ENCODE measurements at places on chromosomes 4 and X.

DNA sequence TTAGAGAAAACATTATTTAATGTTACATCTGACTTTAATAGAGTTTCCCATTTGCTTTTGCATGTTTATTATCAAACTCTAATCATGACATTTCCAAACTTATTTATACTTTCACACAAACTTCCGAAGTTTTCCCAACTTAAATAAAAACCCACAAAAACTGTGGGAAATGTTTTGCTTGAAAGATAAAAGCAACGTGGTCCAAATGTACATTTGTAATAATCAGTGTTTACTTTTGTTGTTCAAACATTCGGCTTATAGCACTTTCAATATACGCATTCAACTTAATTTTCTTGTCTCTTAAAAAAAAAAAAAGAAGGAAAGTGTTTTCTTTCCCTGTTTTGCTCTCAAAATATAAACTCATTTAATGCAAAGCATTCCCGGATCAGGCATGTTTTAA lies 51.0 kb downstream of the STX18 start:
- DNase-seq, result no peak

- DNase-seq, result no peak
Observed at GRCh38 chrX:25125483-25125882, 109.7 kb upstream of the ARX start.

DNA sequence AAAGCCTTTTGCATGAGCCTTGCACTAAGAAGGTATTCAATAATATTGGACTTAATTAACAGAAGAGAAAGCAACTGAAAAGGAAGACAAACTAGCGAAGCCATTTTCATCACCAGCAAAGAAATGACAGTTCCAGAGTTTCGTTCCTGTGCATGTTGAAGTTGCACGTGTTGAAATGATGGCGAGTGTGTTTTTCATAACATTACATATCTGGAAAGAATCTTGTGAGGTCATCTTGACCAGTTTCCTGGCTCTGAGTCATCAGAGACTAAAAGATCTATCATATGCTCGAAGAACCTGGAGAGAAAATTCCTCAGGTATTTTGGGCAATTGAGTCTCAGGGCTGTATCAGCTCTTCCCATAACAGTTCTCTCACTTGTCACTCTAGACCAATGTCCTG lies 106.2 kb upstream of the MAML3 start:
- DNase-seq, result no peak

DNA sequence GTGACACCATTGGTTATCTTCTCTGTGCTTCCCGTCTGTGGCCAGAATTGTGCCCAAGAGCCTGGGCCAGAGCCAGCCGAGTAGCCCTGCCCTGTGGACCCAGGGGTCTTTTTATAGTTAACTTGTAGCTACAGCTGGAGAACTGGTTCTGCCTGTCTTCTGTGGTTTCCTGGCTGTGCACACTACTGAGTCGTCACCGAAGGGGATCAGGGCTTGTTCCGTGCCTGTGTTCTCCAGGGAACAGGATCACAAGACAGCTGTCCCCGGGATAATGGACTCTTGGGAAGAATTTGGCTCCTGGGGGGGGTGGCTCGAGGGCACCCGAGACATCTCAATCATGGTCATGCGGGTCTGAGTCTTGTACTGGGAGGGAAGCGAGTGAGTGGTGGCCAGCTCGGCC lies 22.1 kb upstream of the OPN1LW start:
- no peak for DNase-seq

- DNase-seq, result no peak
Observed at GRCh38 chrX:141668371-141668770, 30.2 kb downstream of the SPANXD start.

- no peak for DNase-seq
Observed at GRCh38 chrX:9072281-9072680, 38.4 kb upstream of the FAM9B start.

- DNase-seq, result no peak
Observed at GRCh38 chr4:123553279-123553678, 156.7 kb downstream of the SPRY1 start.

DNA sequence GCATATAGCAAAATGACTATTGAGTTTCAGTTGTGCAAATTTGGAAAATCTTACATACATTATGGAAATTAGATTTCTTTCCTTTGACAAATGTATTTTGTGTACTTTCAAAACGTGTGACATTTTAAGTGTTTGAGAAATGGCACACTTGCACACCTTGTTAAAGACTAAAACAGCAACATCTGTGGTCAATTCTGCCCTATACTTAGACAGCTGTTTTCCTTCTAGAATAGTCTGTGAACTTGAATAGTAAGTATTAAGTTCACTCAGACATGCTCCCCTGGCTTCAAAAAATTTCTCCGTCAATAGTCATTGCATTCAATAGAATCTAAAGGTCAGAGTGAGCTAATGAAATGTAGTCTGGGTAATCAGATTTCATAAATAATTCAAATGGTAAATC lies 21.7 kb upstream of the TBC1D9 start:
- no peak for DNase-seq

- no peak for DNase-seq
Observed at GRCh38 chrX:37875675-37876074, 28.3 kb upstream of the DYNLT3 start.

DNA sequence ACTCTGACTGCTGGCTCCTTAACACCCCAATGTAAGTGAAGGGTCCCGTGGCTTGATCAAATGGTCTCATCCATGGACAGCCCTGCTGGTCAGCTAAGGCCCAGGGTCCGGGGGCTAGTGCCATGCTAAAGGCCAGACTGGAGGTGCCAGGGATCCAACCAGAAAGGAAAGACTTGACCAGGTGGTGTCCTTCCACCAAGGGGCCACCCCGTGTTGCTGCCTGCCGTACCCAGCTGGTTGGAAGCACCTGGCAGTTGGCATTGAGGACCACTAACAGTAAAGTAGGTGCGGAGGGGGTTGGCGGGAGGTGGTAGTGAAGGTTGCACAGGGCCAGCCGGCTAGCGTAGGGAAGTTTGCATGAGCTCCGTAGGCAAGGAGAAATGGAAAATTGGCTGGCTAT lies 1.7 kb upstream of the IL1RAPL2 start:
- no peak for DNase-seq

DNA sequence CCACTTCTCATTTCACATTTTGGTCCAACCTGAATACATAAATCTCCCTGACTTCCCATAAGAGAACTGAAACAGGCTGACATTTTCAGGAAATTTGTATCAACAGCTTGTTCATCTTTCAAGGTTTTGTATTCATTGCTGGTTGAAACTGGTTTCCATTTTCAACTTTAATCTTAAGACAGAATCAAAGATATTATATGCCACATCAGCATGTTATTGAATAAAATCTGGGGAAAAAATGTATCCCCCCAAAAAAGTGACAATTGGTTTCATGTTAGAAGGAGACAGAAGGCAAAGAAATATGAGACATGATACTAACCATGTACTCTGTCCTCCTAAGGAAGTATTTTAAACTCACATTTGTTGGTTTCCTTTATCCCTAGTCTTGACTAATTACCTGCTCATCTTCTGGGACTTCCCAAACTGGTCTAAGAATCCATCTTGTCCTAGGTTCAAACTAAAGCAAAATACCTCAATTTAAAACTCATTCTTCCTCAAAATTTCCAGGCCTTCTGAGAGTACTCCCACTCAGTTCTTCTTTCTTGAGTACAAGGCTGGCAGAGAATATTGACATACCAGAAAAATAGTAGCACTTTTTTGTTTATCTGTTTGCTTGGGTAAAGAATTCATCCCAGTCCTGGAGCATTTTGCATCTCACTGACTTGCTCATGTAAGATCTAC lies 3.1 kb upstream of the ANTXR2 start:
- no peak for DNase-seq

GRCh38 chrX:123223409-123223808 lies 39.3 kb downstream of the GRIA3 start:
- no peak for DNase-seq

DNA sequence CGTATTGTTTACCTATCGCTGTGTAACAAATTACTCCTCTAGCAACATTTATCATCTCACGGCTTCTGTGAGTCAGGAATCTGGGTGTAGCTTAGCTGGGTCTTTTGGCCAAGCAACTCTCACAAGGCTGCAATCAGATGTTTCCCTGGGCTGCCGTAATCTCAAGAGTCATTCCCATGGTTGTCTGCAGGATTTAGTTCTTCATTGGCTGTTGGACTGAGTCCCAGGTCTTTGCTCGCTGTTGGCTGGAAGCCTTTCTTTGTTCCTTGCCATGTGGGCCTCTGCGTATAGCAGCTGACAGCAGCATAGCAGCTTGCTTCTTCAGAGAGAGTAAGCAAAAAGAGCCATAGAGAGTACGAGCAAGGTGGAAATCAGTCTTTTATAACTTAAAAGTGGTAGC lies 16.8 kb downstream of the POLR2B start:
- no peak for DNase-seq

- DNase-seq, result no peak
Observed at GRCh38 chr4:145283909-145284308, 103.5 kb upstream of the OTUD4 start.

DNA sequence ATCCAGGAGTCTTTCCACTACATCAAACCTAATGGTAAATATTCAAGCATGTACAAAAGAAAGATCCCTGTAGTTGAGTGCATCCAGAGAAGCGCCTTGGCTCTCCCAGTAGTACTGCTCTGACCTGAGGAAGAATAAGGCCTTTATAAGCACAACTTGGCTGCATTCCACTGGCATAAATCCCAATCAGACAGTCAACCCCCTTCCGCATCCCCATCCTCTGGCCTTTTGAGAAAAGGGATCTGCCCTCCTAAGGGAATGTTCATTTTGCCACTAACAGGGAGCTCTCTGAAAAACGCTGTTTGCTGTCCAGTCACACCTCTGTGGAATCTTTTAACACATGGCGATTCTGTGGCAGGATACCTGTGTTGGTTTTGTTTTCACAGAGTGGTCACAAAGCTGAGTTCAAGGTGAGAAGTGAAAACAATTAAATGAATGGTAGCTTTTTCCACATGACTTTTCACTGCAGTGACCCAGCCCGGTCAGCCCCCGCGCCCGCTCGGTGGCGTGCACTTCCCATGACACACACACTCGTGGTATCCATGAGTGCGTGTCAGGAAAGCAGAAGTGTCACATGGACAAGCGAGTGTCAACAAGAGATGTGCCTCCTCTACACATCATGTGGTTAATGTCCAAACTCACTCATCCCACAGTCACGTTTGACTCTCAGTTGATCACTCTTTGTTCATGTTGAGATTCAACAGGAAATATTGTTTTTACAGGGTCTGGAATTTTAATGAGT lies 112.2 kb upstream of the ENPP6 start:
- DNase-seq, result no peak

All from NCI-H2171 (cell line).